ENCODE measurements at places on chromosomes 6 and 20.
A peak's percentile ranks its signal among the peaks of the same experiment; 100 is the strongest.

- no peak for DNase-seq
Observed at GRCh38 chr6:165721356-165721755, 58.3 kb upstream of the PDE10A start.

- peak; percentile 16 for DNase-seq
Observed at GRCh38 chr6:118894425-118895260, 691 bp downstream of the ASF1A start.

GRCh38 chr6:80250391-80250997 lies 144.0 kb downstream of the BCKDHB start:
- no peak for DNase-seq

GRCh38 chr6:139129284-139129683 lies 5.6 kb upstream of the HECA start:
- no peak for DNase-seq

DNA sequence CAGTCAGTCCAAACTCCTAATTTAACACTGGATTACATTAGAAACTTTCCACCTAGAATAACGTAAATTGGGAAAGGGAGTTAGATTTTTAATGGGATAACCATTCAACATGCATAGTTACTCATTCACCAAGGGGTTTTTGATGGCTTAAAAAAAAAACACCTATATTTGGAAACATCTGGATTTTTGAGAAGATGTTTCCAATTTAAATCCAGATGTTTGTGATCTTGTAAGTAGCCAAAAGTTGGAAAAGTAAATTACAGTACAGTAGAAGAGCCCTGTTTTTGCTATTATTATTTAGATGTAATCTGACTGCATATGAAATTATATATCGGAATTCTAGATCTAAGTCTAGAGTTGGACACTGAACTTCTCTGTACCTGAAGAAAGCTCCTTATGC lies 478.2 kb downstream of the CD83 start:
- DNase-seq, result no peak

DNA sequence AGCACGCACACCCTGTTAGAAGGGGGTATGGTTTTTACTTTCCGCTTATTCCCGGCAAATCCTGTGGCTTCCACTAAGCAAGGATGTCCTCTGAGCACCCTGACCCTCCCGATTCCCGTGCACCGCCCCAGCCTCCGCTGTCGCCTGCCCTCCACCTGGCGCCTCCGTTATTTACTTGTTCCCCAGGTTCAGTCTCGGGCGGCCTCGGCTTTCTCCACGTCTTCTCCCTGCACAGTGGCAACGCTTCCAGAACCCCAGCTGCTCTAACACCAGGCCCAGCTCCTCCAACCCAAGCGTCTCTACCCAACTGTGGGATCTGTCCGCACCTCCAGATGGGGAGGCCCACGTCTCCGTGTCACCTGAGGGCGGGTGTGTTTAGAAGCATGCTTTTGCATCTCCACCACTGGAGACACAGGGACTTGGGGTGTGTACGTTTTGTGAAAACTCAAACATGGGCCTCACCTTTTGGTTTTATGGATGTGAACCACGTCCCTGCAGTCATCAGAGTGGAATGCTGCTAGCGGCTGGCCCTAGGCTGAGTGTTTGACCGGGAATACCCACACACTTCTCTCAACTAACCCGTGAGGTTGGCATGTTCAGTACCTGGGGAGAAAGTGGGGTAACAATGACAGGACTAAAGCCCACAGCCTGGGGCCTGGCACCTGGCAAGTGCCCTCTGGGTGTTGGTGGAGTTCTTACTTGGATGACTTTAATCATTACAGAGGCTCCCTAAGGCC lies 79.9 kb downstream of the THBS2 start:
- DNase-seq, result no peak

DNA sequence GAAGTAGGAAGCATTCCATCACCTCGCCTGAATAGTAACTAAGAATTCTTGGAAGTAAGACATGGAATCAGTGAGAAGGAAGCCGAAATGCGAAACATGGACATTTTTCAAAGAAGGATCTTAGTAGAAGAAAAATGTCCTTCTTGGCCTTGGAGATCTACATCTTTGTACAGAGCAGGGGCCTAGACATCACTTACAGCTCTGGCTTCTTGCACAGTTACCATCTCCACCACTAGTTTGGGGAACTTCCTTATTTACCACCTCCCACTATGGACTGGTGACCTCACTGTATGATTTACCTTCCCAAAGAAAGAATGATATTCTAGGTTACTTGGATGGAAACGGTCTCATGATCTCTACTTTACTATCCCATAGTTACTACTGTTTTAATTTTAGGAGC lies 15.7 kb downstream of the CASS4 start:
- DNase-seq, result no peak

- DNase-seq, result no peak
Observed at GRCh38 chr6:128005009-128005408, 104.2 kb upstream of the THEMIS start.

DNA sequence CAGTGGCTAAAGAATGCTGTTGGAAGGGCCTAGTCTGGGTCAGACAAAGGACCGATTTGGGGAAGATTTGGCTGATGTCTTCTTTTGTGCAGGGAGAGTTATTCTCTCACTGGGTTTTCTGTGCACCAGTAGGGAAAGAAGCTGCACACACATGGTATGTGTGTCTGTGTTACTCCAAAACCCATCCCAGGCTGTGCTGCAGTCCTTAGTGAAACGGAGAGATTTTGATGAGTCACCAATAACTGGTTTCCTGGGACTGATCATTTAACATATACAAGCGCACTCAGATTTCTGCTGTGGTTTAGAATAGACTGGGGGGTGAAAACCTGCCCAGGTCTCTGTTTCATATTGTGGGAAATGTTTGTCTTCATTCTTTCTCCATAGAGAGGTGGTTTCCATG lies 1049.8 kb downstream of the KIF16B start:
- no peak for DNase-seq

- DNase-seq, result no peak
Observed at GRCh38 chr20:46408281-46408731, 1.9 kb upstream of the ELMO2 start.

DNA sequence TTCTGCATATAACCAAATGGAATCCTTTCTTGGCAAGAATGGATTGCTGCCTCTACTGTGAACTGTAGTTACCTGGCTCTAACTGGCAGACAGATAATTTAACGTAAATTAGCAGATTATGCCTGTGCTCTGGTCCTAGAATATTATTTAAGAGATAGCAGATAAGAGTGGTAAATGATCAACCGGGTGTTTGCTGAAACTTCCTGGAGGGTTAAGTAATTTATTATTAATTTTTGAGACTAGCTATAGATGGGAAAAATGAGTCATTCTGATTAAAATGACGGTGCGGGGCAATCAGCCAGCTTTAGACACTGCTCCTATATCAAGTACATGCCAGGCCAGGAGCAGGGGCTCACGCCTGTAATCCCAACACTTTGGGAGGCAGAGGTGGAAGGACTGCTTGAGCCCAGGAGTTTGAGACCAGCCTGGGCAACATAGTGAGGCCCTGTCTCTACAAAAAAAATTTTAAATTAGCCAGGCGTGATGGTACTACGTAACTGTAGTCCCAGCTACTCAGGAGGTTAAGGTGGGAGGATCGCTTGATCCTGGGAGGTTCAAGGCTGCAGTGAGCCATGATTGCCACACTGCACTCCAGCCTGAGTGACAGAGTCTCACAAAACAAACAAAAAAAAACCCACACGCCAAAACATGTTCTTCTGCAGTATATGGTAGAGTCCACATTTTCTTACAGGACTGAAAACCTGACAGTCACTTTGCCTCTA lies 22.6 kb downstream of the B4GALT5 start:
- DNase-seq, result no peak

GRCh38 chr6:1633366-1634021 lies 23.8 kb downstream of the FOXC1 start:
- no peak for DNase-seq

GRCh38 chr20:61354901-61355495 lies 102.9 kb downstream of the CDH4 start:
- no peak for DNase-seq

DNA sequence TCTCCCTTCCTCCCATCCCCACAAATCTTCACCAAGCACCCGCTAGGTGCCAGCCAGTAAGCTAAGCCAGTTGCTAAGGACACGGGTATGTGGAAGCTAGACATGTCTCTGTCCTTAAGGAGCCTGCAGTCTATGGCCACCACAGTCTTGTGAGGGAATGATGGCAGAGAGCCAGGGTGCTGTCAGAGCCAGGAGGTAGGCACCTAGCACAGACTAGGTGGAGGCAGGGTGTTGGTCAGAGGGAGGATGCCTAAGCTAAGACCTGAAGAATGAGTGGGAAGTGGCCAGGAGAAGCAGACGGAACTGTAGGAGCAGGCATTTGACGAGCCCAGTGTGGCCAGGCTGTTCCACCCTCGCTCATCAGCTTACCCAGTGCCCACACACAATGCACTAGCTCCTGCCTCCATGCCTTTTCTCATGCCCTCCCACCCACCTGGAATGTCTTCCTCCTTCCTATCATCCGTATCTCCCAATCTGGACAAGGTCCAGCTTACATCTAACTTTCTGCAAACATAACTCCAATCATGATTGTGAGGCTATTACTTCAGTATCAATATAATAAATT lies 125.6 kb downstream of the FOXC1 start:
- DNase-seq, result no peak

- no peak for DNase-seq
Observed at GRCh38 chr6:74447013-74447412, 751.0 kb downstream of the CD109 start.

GRCh38 chr20:59939879-59940128 lies 301 bp downstream of the PPP1R3D start:
- no peak for DNase-seq

DNA sequence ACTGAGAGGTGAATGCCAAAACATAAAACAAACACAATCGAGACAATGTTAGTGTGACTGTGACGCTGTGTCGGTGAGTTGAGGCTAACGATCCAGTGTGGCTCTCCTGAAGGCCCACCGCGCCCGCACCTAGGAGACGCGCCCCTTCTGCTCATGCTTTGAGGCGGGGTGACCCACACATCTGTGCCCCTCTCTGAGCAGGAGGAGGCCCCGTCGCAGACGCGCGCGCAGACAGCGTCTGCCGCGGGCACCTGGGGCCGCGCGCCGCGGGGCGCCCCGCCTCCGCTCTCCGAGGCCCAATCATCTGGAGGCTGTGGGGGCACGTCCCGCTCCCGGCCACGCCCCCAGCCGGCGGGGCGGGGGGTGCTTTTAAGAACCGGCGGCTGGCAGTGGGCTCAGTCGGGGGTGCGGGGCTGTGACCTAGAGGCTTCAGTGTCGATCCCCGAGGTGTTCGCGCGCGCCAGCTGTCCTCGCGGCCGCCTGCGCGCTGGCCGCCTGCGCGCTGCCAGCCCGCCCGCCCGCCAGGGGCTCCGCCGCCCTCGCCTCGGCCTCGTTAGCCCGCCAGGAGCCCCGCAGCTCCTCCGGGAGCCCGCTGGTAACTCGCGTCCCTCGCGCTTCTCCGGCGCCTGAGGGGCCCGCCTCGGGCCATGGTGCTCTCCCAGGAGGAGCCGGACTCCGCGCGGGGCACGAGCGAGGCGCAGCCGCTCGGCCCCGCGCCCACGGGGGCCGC lies at the start of gene SLC16A10:
TSS of gene SLC16A10 (plus strand) at position 398 of the 730 bp plus-strand sequence. CDS start at position 648, 250 bp downstream.
- DNase-seq, result peak; percentile 94

GRCh38 chr20:49814057-49814694 lies 1.5 kb downstream of the SLC9A8 start:
- DNase-seq, result no peak

- peak; percentile 77 for DNase-seq
Observed at GRCh38 chr6:17584241-17584803, 15.8 kb upstream of the FAM8A1 start.

- DNase-seq, result no peak
Observed at GRCh38 chr6:131807321-131807643, 538 bp upstream of the ENPP1 start.

- peak; percentile 86 for DNase-seq
Observed at GRCh38 chr20:57381596-57382503, 9.3 kb upstream of the RBM38 start.

- no peak for DNase-seq
Observed at GRCh38 chr20:29873946-29874345, 1383.5 kb upstream of the DEFB115 start.

DNA sequence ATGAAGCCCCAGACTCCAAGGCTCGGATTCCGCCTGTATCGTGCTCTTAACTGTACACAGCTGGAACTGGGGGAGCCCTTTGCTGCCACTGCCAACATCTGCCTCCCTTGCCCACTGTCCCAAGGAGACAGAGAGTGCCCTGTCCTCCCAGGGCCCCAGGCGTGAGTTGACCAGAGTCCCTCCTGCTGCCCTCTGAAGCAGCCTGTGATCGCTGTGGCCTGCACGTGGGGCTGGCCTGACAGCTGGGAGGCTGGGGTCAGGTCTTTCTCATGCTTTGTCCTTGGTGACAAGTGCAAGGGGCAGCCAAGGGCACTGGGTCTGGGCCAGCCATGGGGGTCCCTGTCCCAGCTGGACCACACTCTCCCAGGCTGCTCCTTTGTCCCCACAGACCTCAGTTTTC lies 44.3 kb downstream of the KIAA1755 start:
- no peak for DNase-seq

GRCh38 chr6:79802657-79803300 lies 144.6 kb downstream of the ELOVL4 start:
- DNase-seq, result no peak

GRCh38 chr20:58635279-58635665 lies 15.8 kb upstream of the STX16 start:
- DNase-seq, result no peak

- DNase-seq, result no peak
Observed at GRCh38 chr6:122713138-122713537, 66.4 kb upstream of the FABP7 start.

DNA sequence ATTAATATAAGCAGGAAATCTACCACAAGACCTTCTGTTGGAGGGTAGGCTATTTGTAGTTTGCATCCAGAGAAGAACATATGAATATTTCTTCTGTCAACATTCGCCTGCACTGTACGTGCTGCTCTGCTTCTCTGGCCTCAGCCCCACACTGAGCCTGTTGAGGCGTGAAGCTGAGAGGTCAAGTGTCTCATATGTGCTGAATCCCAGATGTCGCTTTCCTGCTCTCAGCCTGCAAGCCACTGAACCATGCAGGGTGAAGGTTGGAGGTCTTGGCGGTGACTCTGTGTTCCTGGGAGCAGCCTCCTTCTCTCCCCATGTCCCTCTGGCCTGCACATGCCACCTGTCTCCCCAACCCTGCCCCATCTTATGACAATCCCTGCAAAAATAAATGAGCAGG lies 83.6 kb downstream of the TMEM170B start:
- DNase-seq, result no peak

DNA sequence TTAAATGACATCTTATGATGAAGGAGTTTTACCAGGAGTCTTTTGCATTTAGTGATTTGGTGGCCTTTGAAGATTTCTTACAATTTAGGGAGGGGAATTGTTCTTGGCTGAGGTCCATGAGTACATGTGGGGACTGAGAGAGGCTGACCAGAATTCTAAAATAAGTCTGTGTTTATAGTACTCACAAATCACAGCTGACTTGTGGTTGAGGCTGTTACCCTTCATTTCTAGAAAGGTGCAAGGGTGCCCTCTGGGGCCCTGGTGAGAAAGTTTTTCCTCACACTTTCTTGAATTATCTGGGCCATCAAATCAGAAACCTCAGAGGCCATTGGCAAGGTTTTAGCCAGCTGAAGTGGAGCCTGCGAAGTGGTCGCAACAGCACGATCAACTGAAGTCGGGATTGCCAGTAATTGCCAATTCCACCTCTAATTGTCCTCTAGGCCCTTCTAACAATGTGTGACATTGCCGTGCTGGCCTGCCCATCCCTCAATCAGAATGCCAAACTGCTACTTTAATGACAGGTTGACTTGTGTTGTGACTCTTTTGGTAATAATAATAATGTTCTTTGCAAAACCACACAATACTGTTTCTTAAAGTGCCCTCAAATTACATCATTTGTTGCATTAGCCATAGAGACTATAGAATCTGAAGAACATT lies 221.6 kb downstream of the OGFRL1 start:
- DNase-seq, result peak; percentile 11
